Right atrium auricular region (tissue), 2 donors: ENCODE measurements at places on chromosomes 1 and 21. TPM values are rescaled to one million over a fixed set of nuclear protein-coding genes. Genes with fewer than 3 reads are reported as not detected.

DNA sequence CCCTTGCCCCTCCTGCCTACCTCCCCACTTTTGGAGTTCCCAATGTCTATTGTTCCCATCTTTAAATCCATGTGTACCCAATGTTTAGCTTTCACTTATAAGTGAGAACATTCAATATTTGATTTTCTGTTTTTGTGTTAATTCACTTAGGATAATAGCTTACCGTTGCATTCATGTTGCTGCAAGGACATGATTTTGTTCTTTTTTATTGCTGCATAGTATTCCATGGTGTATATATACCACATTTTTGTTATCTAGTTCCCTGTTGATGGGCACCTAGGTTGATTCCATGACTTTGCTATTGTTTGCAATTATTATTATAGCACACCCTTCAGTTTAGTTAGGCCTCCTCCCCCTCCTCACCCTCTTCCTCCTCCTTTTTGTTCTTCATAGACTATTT lies 33.5 kb upstream of the ADAR start:
- no peak overlapping the region for H3K4me3 ChIP-seq
- H3K4me1 ChIP-seq = no peaks in the 10 kb centered on the region
- no peak for DNase-seq
- H3K27me3 ChIP-seq = no peaks in the 10 kb centered on the region
- H3K36me3 ChIP-seq = no peaks in the 10 kb centered on the region

- H3K27ac ChIP-seq = no peak overlapping the region
- no peaks in the 10 kb centered on the region for H3K27me3 ChIP-seq
Measured at GRCh38 chr1:205168291-205168690, 43.2 kb downstream of the DSTYK start.

DNA sequence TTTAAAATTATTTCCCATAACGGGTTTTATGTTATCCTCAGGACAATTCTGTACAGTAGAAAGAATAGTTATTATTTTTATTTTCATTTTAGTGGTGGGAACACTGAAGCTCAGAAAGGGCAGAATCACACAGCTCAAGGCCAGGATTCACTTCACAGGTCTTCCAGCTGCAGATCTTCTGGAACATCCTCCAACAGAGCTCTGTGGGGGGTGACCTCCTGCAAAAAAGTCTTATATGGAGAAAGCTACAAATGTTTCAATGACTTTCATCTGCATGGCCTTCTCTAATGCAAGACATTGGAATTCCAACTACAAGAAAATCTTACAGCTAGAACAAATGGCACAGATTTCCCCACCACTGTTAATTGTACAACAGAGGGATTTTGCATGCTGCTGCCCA lies 64.2 kb downstream of the SEC16B start:
- H3K27ac ChIP-seq = no peak overlapping the region
- no peak overlapping the region for H3K4me3 ChIP-seq
- DNase-seq = no peak
- H3K36me3 ChIP-seq = no peaks in the 10 kb centered on the region
- no peaks in the 10 kb centered on the region for H3K27me3 ChIP-seq

DNA sequence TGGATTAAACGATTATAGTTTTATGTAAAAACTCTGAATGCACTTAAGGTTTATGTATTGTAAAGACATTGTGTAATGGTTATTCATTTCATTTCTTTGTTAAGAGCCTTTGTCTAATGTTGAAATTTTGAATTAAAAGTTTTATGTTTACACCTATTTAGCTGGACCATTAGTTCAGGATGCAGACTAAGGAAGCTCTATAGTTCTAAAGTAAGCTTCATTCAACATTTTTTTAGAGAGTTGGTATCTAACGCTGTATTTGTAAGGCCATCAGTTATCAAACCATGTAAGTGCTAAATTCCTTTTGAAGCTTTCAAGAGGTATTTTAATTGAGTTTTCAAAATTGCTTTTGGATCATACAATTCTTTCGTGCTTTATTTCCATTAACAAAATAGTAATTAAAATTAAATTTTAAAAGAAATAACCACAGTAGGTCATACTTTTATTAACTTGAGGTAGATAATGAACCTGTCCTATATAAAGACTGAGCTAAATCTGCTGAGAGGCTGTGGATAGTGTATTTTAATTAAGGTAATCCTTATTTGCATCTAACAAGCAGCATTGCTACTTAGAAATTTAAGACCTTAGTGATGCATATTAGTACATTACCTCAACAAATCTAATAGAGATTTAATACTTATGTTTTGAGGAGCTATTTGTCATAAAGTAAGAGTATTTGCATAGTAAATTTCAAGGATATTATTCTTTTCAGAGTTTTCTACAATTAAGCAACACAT lies 47.9 kb downstream of the RWDD3 start:
- H3K4me1 ChIP-seq = no peaks in the 10 kb centered on the region
- H3K27ac ChIP-seq = no peak overlapping the region
- H3K36me3 ChIP-seq = no peaks in the 10 kb centered on the region
- H3K4me3 ChIP-seq = no peak overlapping the region
- no peaks in the 10 kb centered on the region for H3K27me3 ChIP-seq
- DNase-seq = no peak

DNA sequence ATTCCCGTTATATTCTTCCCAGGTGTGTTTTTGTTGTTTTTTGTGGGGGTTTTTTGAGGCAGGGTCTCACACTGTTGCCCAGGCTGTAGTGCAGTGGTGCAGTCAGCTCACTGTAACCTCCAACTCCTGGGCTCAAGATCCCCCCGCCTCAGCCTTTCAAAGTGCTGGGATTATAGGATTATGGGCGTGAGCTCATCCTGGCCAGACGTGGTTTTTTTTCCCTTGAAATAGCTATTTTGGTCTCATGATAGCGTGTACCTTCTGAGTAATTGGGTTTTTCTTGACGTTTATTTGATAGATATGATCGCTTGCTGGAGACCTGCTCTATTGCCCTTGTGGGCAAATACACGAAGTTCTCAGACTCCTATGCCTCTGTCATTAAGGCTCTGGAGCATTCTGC lies 17.6 kb downstream of the CTPS1 start:
- H3K27ac ChIP-seq = no peak overlapping the region
- H3K4me1 ChIP-seq = no peaks in the 10 kb centered on the region
- no peak for DNase-seq

DNA sequence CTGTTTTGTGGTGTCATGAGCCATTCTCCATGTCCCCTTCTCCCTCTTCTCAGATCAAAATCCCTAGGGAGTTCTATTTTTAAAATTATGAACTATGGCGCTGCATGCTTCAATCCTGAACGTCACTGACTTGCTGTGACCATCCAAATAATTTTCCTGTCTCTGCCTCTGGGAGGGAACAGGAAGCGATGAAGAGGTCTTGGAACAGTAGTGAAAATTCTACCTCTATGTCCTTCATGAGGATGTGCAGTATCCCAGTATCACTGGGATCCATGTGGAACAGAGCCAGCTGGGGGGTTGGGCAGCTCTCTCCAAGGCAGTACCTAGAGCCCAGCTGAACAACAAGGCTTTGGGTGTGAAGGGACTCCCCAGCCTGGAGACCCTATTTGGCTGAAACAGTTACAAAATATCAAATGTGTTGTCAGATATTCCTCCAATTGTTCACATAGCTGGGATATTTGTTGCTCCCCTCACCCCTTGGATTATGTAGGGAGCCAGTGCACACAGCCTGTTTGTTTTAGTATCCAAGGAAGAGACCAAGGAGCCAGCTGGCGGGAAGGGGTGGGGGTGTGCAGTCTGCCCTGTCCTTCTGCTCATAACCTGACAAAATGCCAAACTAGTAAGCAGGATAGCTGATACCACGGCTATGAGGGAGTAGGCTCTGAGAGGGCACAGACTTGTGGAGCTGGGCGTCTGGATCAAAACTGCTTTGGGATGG lies 7.6 kb downstream of the DCLRE1B start:
- no peaks in the 10 kb centered on the region for H3K27me3 ChIP-seq
- H3K27ac ChIP-seq = peak overlapping the region; percentile 78
- H3K36me3 ChIP-seq = peaks cover 27% of the 10 kb centered on the region
- H3K4me1 ChIP-seq = peaks cover 21% of the 10 kb centered on the region
- DNase-seq = peak; percentile 60

DNA sequence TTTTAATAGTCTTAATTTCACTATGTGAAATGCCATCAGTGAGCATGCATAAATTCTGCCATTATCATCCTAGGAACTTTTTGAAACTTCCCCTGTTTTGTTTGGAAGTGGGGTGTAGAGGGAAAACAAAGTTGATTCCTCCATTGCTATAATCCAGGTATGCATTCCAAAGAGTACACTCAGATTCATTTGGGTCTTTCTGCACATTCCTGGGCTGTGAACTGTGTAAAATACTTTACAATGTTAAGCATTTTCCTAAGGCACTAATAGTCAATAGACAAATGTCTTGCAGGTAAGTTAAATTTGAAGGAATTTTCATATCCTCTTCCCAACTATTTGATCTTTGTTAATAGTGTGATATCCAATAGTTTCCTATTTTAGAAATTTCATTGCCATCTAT lies 36.2 kb downstream of the SGIP1 start:
- no peaks in the 10 kb centered on the region for H3K27me3 ChIP-seq
- H3K4me1 ChIP-seq = no peaks in the 10 kb centered on the region
- no peak overlapping the region for H3K27ac ChIP-seq
- H3K4me3 ChIP-seq = no peak overlapping the region

- no peak for DNase-seq
- H3K4me3 ChIP-seq = no peak overlapping the region
- no peak overlapping the region for H3K27ac ChIP-seq
- no peaks in the 10 kb centered on the region for H3K4me1 ChIP-seq
Measured at GRCh38 chr1:151237678-151238466, 16.7 kb upstream of the PSMD4 start.

DMRTA2 gene
- total RNA-seq = not detected

GRCh38 chr1:178506177-178506576 lies 6.7 kb upstream of the TEX35 start:
- H3K36me3 ChIP-seq = no peaks in the 10 kb centered on the region
- no peak overlapping the region for H3K27ac ChIP-seq
- no peaks in the 10 kb centered on the region for H3K4me1 ChIP-seq
- no peak for DNase-seq
- H3K4me3 ChIP-seq = no peak overlapping the region
- H3K27me3 ChIP-seq = no peaks in the 10 kb centered on the region

- DNase-seq = no peak
- H3K4me1 ChIP-seq = no peaks in the 10 kb centered on the region
- no peaks in the 10 kb centered on the region for H3K36me3 ChIP-seq
- no peaks in the 10 kb centered on the region for H3K27me3 ChIP-seq
Measured at GRCh38 chr1:80050523-80050922, 1044.0 kb upstream of the ADGRL4 start.

DNA sequence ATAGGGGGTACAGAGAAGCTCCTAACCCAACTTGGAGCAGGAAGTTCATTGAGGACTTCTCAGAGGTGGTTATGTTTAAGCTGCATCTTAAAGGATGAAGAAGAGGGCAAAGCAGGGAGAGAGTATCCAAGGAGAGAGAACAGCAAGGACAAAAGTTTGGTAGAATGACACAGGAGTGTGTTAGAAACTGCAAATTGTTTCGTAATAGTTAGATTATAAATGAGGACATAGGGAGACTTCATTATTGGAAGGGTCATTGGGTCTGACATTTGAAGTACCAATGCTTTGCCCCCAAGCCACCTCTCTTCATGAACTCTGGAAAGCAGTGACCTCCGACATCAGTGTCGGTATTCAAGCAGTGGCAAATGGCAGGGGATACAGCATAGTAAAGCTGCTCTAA lies 209.6 kb upstream of the JUN start:
- no peak for DNase-seq
- H3K27me3 ChIP-seq = no peaks in the 10 kb centered on the region
- H3K4me3 ChIP-seq = no peak overlapping the region
- H3K4me1 ChIP-seq = no peaks in the 10 kb centered on the region

- no peak overlapping the region for H3K4me3 ChIP-seq
- H3K27me3 ChIP-seq = peaks cover 3% of the 10 kb centered on the region
- H3K36me3 ChIP-seq = no peaks in the 10 kb centered on the region
- DNase-seq = no peak
Measured at GRCh38 chr1:21670956-21671902, 2.1 kb upstream of the RAP1GAP start.

CTH gene
- 1.6 TPM for total RNA-seq

DNA sequence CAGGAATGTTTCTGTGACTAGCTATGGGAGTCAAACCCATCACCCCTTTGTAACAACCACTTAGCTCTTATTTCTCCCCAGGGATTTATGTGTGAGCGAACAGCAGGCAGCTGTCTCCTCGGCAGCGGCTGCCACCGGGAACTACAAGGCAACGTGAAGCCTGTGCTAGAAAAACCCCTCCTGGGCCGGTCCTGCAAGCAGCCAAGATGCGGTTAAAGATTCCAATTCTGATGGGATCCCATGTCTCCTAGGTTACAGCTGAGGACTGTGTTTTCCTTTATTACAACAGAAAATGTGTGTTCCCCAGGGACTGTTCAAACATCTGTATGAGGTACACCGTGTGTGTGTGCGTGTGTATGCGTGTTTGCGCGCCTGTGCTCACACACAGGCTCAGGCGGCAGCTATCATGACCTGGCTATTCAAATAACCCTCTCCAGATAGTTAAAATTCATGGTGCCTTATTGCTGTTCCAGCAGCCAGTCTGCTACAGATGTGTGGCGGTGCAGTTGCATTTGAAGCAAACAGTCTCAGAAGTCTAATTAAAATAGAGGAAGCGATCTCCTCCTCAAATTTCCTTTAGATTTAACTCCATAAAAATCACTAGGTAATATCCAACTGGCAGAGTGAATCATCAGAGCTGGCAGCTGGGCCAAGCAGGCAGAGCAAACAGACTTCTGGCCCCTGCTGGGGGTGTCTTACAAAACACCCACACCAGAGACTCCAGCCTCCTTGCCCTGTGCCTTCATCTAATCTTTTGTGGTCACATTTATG lies 68.0 kb downstream of the LMX1A start:
- no peaks in the 10 kb centered on the region for H3K27me3 ChIP-seq
- H3K4me1 ChIP-seq = no peaks in the 10 kb centered on the region
- no peak overlapping the region for H3K4me3 ChIP-seq
- no peak overlapping the region for H3K27ac ChIP-seq

RHEX gene
- not detected for total RNA-seq

DNA sequence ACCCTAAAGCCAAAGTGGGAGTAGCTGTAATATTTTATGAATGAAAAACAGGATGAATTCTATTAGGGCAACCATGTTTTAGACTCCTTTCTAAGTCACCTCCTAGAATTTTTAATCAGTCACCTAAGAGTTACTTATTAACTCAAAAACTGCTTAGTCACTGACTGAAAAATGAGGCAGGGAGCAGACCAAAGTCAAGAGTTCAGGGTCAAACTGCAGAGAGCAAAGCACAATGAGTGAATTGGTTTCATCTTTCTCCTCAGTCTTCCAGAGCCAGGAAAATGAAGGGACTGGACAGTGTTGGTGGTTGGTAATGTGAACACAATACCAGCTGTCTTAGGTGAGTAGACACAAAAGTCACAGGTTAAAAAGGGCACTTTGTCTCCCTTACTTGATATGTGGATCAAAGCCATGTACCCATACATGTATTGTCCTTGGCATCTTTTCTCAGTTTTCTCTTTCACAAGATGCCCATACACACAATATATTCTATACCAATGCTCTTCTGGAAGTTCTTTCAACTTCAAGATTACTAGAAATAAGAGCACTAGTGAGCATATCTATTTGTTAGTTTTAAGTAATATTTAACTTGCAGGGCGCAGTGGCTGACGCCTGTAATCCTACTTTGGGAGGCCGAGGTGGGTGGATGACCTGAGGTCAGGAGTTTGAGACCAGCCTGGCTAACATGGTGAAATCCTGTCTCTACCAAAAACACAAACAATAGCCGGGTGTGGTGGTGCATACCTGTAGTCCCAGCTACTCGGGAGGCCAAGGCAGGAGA lies 42.2 kb downstream of the ATP1B1 start:
- no peak overlapping the region for H3K27ac ChIP-seq
- H3K27me3 ChIP-seq = no peaks in the 10 kb centered on the region
- H3K36me3 ChIP-seq = no peaks in the 10 kb centered on the region
